Stimulated activated CD4-positive, alpha-beta T cell treated with anti-CD3 and anti-CD28 coated beads, TNF-alpha, amount 100 ng/mL, for 1 hour (primary cell): ENCODE measurements at places on chromosomes 5 and 9.

DNA sequence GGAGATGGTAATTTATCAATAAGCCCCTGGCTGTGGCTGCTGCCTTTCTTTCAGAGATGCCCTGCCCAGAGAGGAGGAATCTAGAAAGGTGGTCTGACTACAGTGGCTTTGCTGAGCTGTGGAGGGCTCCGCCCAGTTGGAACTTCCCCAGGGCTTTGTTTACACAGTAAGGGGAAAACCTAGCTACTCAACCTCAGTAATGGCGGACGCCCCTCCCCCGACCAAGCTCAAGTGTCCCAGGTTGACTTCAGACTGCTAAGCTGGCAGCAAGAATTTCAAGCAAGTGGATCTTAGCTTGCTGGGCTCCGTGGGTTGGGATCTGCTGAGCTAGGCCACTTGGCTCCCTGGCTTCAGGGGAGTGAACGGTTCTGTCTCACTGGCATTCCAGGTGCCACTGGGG, 865.4 kb upstream of the ACO1 start:
- no peak for DNase-seq

GRCh38 chr9:86948074-86948929, 996 bp upstream of the GAS1 start:
- peak; percentile 60 for DNase-seq

- no peak for DNase-seq
Observed at GRCh38 chr9:27348785-27349697, 52.1 kb upstream of the EQTN start.

DNA sequence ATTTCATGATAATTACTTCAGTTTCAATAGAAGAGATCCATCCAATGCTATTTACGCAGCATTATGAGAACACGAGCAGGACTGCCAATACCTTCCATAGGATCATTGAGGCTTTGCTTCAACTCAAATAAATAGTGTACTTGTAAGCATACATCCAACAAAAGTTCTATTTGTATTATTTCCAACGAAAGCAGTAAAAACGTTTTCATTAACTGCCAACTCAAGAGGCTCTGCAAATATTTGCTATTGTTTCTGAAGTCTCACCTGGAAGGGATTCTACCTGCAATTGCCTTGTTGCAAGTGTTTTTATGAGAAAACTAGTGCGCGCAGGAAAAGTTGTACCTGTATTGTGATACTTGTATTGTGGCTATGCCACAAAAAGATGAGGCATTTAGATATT, 11.0 kb upstream of the GNPDA1 start:
- no peak for DNase-seq

DNA sequence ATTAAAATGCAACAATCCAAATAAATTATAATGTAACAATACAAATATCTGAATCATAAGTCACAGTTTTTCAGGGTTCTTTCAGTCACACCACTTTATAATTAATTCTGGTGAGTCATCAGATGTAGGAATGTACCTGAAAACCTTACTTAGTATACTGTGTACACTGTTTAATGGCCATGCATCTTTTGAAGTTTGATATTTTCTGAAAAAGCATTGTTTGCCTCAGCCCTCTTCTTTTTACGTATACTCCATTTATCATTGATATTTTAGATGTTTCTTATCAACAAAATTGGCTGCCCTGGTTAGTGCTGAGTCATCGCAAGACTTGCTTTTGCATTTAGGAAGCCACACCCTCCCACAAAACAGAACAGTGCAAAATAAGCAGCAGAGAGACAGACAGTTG, 218.6 kb downstream of the PJA2 start:
- DNase-seq = no peak

DNA sequence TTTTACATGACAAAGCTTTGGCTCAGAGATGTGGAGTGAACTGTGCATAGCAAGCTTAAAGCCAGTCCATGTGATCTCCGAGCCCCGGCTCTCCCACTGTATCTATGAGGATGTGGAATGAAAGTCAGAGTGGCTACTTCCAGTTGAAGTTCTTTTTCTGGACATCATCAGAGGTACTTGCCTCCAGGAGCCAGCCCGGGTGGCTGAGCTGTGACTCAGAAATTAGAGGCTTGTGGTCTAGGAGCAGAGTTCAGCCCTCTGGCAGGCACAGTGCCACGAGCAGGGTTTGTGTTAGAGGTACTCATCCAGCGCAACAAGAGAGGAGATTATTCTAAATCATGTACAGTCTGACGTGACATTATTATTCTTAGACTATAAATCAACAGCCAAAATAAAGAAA, 322.5 kb downstream of the CDK5RAP2 start:
- no peak for DNase-seq

- DNase-seq = no peak
Observed at GRCh38 chr5:37174928-37175327, 74.2 kb downstream of the CPLANE1 start.

DNA sequence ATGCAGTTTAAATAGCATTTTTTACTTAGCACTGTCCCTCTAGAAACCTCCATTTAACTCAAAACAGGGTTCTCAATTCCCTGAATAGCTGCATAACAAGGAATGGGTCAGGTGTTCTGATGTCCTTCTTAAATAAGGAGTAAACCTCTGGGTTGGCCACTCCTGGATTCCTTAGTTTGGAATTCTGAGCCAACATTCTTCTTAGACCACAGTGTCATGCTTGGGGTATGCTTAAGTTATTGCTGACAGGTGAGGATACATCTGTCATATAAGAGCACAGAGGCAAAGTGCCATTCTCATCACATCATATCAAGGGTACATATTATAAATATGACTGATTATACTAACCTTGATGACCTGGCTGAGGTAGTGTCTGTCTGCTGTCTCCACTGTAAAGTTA, 179.9 kb upstream of the SEMA6A start:
- no peak for DNase-seq
